ENCODE measurements at places on chromosomes 13 and 19.

- DNase-seq: peak; percentile 86
These were observed 44.5 kb downstream of the RFX2 start for GRCh38 chr19:6065685-6066374.

DNA sequence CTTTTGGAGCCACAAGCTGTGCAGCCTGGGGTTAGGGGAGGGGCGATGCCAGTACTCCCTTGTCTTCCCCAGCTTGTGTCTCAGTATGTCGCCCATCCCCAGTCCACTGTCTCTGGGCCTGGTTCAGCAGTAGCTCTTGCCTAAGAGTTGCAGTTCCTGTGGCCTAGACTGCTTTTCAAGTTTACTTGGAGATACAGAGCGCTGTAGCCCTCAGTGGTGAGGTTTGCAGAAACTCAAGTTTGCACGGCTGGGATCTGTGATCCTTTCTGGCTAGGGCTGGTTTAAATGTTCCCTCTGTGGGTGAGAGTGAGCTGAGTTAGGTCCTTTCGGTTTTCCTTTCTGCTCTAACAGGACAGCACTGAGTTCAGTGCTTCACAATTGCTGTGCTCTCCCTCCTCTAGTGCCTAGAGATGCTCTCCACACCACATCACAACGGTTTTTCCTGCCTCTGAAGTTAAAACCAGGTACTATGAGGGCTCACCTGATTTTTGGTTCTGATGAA, 360.6 kb upstream of the TMTC4 start:
- DNase-seq: no peak

DNA sequence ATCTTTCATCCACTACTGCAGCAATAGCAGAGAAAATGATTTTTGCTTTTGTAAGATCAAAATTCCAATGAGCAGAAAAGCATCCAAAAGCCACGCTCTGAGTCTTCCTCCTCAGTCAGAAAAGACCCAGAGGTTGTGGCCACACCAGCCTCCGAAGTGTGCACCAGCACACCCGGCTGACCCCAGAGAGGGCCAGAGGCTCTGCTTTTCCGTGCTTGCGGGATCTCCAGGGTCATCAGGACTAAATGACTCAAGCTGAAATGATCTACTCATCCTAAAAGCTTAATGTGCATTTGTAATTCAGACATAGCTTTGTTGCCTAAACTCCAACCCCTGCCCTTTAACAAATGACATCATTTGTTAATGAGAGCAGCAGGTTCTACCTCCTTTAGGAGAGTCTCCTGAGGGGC, 16.5 kb downstream of the RXFP2 start:
- no peak for DNase-seq

DNA sequence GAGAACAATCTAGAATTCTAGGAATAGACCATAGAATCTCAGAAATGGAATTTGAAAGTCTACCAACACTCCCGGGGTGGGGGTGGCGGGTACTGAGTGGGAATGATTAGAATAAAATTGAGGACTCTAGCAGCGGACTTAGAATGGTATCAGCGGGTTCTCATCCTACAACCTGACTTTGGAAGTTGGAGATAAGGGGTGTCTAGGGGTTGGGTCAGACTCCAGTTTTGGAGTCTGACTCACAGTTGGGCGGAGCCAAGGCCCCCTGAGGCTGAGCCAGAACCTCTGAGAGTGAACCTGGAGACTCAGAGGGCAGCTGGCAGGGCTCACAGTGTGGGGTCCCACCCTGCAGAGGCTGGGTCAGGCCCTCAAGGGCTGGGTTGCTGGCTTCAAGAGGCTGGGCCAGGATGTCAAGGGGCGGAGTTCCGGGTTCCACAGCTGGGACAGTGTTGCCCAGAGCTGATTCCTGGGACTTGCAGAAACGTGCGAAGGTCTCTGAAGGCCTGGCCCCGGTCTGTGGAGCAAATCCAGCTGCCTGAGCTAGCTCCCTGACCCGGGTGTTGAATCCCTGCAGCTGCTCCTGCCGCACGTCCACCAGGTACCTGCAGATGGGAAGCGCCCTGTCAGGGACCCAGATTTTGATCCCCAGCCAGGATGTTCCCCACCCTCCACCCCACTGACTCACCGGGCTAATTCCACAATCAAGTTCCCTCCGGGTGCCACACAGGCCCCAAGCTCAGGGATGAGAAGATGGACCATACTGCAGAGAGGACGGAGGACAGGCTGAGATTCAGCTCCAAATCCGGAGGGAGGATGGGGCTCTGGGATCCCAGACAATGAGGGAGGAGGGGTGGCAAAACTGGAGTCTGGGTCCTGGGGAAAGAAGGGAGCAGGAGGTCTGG, 1.6 kb upstream of the TNNI3 start:
- no peak for DNase-seq

DNA sequence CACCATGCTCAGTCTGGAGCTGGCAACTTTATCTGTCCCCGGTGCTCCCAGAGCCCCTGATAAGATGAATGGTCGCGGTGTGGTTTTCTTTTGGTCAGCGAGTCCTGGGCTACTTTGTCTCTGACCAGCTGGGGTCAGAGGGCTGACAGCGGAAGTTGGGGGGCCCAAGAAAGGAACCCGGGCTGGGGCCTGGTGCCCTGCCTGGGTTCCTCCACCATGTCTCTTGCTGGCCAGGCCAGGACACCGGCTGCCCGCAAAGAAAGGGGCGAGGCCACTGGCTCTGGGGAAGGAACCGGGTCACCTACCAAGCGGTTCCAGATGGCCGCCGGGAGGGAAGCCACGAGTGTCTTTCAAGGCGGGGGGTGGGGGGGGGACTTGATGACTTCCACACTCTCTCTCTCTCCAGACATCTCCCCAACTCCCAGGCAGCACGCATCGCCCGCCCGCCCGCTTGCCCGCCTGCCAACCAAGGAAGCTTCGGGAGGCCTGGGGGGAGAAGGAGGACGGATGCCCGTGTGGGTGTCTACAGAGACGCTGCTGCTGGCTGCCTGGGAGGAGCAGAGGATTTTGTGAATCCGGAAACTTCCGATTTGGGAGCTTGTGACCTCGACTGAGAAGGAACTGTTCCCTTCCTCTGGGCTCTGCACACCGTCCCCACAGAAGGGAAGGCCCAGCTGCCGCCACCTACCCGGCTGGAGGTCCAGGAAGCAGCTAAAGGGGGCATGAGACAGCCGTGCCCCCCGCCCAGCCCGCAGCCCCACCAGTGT, 1.1 kb downstream of the PIP5K1C start:
- DNase-seq: peak; percentile 85

DNA sequence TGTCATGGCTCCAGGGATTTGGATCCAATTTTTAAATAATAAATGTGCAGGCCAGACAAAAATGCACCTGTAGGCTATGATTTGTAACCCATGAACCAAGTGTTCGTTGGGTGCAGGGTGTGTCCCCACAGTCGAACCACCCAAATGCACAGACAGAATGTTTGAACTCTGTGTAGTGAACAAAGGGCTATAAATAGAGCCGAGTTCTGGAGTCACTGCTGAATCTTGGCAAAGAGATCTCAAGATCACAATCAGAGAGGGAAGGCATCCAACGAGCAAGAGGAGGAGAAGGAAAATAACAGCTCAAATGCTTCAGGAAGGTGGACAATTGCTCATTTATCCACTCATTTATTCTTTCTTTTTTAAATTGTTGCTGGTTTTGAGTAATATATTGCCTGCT, 547.9 kb downstream of the FGF9 start:
- DNase-seq: no peak

DNA sequence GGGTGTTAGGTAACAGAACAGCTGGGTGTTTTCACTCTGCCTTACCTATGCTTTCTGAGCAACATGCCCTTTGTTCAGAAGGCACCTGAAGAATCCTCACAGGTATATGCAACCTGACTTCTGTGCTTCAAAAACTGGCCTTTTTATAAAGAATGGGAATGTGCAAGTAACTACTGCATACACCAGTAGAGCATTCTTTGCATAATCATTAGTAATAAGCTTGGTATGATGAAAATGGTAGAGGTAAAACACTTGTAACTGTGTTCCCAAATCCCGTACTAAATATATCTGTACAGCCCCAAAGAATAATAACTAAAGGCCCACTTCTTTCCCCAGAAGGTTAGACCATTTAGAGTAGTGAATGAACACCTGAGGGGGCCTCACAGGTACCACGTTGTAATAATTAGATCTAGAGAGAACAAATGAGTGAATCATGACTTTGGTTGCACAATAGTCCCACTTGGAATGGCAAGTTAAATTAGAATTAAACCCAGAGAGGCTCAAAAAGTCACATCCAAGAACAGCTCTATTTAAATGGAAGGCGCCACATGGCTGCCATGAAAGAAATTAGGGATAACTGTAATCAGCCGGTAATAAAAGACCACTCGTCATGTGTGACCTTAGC, 413.9 kb downstream of the KLF12 start:
- no peak for DNase-seq

DNA sequence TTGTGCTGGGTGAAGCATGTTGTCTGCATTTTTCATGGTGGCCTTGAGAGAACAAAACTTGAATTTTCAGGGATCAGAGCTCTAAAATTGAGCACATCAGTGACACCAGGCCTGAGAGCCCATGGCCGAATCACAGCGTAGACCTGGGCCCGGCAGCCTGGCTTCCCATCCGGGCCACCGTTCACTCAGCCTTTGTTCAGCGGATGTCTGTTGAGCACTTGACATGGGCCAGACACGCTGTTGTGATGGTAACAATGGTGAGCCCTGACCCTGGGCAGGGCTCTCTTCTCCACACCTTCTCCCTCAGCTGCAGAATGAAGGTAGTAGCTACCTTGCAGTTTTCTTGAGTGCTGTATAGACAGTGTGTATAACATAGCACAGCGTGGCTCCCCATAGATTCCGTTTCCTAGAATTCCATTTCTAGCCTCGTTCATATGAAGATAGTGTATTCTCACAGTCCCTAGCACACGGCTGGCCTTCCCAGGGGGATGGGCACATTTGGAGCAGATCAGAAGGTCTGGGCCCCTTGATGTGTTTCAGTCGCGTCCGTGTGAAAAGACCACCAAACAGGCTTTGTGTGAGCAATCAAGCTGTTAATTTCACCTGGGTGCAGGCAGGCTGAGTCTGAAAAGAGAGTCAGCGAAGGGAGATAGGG, 75.3 kb downstream of the RAB20 start:
- DNase-seq: no peak

DNA sequence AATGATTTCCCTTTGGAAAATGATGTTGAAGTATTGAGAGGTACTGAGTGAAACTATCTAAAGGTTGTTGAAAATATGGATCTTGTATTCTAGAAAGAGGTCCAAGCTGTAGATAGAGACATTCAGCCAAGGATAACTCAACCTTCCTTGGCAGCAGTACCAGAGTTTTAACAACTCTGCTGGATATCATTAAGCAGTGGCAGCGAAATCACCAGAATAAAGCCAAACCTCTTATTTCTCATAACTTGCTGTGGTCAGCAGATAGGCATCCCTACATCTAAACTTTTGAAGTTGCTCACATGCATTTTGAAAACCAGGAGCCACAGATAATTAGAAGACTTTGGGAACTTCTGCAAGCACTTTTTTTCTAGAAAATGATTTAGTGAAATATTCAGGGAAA, 559.8 kb downstream of the IRS2 start:
- no peak for DNase-seq

GRCh38 chr13:85738696-85739320, 60.4 kb downstream of the SLITRK6 start:
- no peak for DNase-seq

DNA sequence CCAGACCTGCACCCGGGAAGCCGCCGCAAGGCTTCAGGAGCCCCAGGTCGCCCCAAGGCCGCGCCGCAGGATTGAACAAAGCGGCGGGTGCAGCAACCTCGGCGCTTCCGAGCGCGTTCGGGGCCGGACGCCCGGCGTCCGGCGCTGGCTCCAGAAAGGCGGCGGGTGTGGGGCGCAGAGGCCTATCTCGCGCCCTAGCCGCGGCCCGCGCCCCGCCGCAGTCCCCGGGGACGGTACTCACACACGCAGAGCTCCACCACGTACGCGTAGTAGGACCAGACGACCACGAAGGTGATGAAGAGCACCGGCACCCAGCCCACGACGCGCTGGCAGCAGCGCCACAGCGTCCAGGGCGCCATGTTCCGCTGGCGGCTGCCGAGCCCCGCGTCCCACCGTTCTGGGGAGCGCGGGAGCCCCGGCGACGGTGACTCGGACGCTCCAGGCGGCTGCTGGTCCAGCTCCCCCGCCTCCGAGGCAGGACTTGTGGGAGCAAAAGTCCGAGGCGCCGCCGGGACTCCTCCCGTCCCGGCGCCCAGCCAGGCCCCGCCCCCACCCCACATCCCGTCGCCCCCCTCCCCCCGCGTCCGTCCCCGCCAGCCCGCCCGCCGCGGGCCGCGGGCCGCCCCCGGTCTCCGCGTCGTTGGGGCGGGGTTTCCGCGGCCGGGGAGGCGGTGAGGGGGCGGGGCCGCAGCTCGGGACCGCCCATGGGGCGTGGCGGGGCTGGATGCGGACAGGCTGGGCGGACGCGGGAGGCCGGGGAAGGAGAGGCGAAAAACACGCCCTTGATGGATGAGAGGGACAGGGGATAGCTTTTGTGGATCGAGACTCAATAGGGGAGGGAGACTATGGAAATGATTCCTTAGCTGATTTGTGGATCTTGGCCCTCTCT, at the start of gene ZDHHC20:
TSS of gene ZDHHC20 (minus strand) at position 491 of the 889 bp plus-strand sequence. CDS start at position 359, 132 bp downstream.
- DNase-seq: peak; percentile 90

DNA sequence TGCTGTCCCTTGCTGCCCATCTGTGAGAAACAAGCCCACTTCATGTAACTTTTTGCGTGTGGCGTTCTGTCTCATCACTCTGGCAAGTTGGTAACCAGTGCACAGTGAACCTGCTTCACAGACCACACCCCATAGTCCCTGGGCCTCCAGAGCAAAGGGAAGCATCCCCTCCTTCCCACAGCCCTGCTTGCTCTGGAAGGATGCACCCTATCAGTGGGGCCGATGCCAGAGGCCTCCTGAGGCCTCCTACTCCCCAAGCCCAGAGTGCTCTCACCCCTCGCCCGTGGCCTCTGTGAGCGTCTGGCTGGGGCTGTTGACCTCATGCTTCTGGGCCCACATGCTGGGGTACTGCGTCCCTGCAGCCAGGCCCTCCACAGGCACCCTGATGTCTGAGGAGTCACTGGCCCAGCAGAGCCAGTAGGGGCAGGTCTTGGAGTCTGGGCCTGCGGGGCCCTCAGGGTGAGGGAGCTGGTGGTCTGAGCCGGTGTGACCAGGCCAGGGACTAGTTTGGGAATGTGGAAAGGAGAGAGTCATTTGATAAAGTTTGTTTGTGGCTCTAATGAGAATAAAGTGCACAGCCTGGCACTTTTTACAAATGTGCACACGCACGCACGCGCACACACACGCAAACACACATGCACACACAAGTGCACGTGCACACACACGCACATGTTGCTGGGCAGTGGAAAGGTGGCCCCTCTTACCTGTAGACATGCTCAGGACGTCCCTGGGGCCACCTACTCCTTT, 5.1 kb downstream of the TMEM86B start:
- DNase-seq: no peak

DNA sequence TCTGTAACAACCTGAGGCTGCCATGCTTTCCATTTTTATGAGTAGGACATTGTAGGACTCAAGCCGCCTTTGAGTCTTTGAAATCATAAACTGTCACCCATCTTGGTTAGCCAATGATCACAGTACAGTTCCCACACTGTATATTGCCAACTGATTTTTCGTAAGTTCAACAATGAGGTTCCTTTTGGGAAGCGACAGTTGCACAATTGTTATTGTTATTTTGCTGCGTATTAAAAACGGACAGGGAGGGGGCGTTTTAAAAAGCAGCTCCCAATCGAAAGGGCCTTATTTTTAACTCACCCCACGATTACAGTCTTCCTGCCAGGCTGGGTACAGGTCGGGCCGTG, 601 bp downstream of the SLC46A3 start:
- no peak for DNase-seq

- no peak for DNase-seq
These were observed 38.4 kb downstream of the DACH1 start for GRCh38 chr13:71828564-71828963.

Data from coronary artery (tissue), 2 donors.